Activated CD4-positive, alpha-beta T cell treated with anti-CD3 and anti-CD28 coated beads, Interleukin-2, amount 50 U/mL, for 48 hours (primary cell): ENCODE measurements at places on chromosomes 2 and 18.

- no peak for DNase-seq
These were observed 1681.0 kb upstream of the DDX18 start for GRCh38 chr2:116133381-116133942.

DNA sequence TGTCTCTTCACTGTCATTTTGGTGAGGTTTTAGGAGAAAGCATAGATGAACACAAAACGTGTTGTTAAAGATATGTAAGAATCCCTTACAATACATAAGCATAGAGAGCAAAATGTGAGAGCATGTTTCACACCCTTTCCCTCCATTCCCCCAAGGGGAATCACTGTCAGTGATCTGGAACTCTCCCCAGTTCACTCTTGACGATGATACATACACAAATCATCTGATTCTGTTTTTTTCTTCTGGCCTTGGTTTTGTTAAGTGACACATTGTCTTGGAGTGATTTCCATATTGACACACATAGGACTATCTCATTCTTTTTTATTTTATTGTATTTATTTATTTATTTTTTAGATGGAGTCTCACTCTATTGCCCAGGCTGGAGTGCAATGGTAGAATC is 53.7 kb upstream of the TANC1 start:
- DNase-seq: no peak

GRCh38 chr2:64492821-64493220 is 31.3 kb upstream of the AFTPH start:
- no peak for DNase-seq

- DNase-seq: no peak
These were observed 97.0 kb upstream of the PTPRM start for GRCh38 chr18:7470101-7470500.

GRCh38 chr2:17539611-17540092 is 844 bp upstream of the VSNL1 start:
- no peak for DNase-seq

DNA sequence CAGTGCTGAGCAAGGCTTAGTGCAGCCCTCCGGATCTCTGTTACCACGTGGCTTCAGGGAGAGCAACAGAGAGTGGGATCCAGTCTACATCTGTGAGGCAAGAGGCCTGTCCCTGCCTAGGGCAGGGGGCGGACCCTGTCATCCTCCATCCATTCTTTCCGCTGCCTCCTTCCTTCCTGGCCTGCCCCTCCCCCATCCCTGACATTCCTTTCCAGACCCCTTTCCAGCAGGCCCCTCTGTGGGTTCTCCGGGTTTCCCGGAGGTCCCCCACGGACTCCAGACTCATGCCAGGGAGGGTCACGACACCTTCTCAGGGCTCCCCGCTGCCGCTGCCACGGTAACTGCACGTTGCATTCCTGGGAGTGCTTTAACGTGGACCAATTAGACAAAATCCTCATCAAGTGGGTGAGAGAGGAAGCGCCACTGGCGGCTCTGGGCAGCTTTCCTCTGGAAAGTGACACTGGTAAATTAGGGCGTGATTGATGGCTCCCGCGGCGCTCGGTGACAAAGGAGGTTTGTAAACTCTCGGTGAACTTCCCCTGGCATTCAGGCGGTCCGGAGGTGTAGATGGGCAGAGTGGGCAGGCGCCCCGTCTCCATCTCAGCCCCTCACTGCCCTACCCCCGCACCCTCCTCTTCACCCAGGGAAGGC is 11.4 kb downstream of the ATOH8 start:
- DNase-seq: no peak

DNA sequence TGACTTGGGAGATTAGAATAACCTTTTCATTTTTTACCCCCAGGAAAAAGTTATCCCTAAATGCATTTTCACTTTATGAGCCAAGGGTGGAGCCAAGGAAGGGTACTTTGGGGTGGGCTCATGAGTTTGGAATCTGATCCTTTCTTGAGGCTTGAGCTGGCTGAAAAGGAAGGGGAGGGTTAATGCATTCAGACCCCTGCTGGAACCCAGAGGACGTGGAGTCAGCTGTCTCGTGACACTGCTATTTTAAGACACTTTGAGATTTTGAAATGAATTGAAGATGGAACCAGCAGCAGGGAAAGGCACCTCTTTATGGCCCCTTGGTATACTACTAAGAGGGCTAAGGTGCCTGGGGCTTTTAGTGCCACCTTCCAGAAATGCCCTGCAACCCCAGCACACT is 90.4 kb downstream of the MARCHF4 start:
- no peak for DNase-seq

- no peak for DNase-seq
These were observed 208.2 kb upstream of the EPHA4 start for GRCh38 chr2:221780281-221780688.

GRCh38 chr2:223123855-223124610 is 72.0 kb downstream of the KCNE4 start:
- no peak for DNase-seq

DNA sequence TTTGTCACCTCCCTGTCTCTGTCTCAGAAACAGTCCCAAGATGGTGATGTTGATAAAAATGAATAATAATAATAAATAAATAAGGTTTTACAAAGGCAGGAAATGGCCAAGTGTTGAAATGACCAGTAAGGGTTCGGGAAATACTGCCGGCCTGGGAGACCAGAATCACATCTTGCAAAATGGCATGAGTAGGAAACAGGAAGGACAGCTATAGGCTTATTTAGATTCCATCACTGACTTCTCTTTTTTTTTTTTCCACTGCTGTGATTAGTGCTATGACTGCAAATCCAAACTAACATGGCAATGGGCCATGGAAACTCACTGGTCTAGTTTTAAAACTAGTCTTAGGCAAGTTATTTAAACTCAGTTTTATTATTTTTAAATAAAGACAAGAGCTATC is 60.6 kb downstream of the SCN1A start:
- no peak for DNase-seq

GRCh38 chr18:46062781-46063180 is 9.3 kb downstream of the PSTPIP2 start:
- no peak for DNase-seq

DNA sequence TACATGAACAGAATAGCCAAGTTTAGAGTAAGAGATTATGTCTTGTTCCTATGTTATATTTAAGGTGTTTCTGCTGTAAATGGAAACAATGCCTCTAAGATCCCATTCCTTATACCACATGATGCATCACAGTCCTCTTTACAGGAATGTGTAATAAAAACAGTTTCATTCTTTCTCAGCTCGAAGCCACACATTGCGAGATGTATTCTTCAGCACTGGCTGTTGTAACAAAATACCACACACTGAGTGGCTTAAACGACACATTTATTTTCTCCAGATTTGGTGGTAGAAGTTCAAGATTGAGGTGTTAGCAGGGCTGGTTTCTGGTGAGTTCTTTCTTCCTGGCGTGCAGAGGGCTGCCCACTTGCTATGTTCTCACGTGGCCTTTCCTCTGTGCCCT is 246.2 kb downstream of the SOCS6 start:
- DNase-seq: no peak

DNA sequence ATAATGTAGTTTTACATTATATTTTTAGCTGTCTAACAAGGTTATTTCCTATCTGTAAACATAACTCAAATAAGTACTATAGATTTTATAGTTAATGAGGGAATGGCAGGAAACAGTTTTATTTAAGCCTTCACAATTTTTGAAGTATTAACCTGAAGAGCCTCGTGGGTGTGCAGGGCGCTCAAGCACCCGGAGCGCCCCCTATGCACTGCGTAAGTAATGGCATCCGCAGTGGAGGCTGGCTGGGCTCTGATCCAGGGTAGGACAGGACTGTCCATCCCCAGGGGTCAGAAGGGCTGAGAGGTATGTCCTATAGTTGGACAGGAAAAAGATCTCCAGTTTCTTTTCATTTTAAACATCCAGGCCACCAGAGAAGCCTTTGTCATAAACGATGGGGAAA is 8.2 kb upstream of the GBX2 start:
- no peak for DNase-seq

DNA sequence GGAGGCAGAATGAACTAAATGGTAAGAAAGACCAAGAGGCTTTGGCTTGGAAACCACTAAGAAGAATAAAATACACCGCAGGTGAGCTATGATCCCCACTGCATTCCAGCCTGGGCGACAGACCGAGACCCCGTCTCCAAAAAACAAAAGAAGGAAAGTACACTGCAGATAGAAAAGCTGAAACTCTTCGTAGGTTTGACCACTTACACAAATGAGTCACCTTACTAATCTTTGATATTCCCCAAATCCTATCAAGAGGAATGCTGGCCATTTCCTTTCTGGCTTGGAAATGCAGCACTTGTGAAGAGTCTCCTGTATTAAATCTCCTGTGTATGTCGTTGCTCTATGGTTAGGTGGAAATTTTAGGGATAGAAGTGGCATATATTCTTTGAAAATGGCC is 108.8 kb downstream of the MTCL1 start:
- DNase-seq: no peak

- DNase-seq: no peak
These were observed 40.4 kb upstream of the SMAD2 start for GRCh38 chr18:47970664-47971531.

- DNase-seq: no peak
These were observed 900.3 kb downstream of the CBLN2 start for GRCh38 chr18:71643822-71644221.

- no peak for DNase-seq
These were observed 18.1 kb upstream of the ANTXR1 start for GRCh38 chr2:68994864-68995263.

DNA sequence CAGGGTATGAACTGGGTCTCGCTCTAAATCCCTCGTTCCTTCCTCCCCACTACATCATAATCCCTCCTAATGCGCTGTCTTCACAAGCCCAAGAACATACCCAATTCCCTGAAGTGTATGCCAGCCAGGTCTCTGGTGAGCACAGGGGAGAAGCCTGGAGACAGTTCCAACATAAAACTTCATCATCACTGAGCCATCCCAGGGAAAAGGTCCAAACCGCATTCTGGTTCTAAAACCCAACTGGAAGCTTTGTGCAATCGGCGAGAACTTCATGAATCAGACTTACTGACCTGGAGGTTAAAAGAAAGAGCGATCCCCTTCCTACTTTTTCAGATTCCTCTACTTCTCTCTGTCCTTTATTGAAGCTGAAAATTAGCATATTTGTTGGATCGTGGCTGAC is 132.7 kb downstream of the ALPK2 start:
- no peak for DNase-seq

DNA sequence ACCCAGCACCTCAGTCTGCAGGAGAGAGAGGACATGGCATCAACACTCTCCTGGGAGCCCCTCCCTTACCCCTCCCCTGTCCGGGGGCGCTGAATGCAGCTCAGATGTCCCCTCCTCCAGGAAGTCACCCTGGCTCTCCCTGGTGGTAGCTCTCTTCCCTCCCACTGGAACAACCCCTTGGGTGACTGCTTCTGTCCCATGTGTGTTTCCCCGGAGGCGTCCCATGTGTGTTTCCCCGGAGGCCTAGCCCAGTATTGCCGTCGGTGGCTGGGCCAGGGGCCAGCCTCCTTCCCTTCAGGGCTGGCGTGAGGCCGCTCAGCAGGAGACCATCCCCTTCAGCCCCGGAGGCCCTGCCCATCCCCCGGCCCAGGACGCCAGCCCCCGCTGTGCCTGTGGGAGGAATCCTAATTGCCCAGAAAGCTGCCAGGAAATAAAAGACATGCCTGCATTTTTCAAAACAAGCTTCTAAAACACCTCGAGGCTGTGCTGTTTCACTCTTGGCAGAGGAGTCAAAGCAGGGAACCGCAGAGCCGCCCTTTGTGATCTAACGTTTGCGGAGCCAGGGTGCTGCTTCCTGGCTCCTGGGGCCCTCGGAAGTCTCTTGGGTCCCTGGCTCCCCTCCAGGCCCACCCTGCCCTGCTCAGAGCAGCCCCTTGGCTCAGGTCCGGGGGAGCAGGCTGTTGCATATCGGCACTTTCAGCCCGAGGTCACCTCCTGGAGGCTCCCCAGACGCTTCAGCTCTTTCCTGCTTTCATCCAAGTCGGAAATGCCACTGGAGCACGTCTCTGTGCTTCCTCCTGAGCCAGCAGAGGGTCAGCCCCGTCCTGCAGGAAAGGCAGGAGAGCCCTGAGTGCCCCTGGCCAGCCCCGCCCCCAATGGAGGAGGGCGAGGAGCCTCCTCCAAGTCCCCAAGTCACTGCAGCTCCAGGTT is 11.4 kb downstream of the SNED1 start:
- DNase-seq: peak; percentile 34

- no peak for DNase-seq
These were observed 2.5 kb downstream of the UXS1 start for GRCh38 chr2:106191511-106192016.

GRCh38 chr2:239878686-239879085 is 146.5 kb downstream of the NDUFA10 start:
- DNase-seq: no peak

DNA sequence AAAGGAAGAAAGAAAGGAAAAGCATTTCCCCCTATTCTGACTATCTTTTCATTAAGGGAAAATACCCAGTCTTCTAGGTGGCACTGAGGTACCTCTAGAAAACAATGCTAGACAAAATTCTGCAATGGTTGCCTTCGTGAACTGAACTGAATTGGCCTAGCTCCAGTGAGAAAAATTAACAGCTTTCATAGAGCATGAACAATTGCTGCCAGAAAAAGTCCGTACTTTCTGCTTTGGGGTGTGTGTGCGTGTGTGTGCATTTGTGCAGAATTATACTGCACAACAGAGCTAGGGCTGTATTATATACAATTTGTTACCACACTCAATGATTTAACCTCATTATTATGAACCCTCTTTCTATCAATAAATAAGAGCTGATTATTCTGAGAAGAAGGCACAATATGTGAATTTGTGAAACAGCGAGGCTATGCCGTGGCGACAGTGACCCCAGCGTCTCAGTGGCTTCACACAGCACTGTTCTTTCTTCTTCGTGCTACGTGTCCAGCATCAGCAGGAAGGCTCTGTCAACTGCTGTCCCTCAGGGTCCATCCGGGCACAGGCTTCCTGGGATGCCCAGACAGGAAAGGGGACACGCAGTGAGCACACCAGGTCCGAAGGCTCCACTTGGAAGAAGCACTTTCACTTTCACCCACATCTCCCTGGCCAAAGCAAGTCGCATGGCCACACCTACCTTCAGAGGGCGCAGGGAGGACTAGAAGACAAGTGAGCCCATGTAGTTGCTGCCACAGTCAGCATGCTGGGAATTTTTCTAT is 47.5 kb downstream of the PTGR3 start:
- peak; percentile 9 for DNase-seq

DNA sequence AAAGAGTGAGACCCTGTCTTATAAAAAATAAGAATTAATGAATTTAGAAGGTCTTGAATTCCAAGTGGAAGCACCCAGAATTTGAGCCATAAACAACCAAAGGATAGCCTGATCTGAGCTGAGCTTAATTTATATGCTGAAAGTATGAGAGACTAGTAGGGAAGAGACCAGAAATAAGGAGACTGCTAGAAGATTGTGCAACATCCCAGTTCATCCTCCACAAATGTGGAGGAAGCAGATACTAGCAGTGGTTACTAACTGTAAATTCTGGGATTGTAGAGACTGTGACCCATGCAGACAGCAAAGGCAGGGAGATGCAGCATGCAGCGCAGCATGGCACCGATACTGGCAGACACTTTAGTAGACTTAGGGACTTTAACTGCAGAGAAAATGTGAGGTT is 1.5 kb upstream of the SULT1C2 start:
- no peak for DNase-seq

DNA sequence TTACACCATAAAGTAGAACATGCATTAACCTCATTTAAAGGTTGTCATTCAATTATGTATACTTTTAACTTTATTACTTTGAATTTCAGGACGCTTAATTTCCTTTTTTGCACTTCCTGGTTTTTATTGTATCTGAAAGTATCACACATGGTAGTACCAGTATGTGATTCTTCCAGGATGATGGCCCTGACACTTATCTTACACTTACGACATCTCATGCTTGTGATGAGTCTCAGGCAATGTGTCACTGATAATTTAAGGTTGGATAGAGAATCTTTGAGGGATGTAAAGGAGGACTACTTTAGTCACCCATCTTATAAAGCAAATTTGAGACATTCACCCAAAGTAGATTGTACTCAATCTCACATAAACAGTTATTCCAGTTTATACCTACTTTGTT is 74.9 kb downstream of the ABCA12 start:
- no peak for DNase-seq
